Adrenal gland (tissue), 19 donors: ENCODE measurements at places on chromosomes 11 and 22. TPM values are rescaled to one million over a fixed set of nuclear protein-coding genes. Genes with fewer than 3 reads are reported as not detected.

DNA sequence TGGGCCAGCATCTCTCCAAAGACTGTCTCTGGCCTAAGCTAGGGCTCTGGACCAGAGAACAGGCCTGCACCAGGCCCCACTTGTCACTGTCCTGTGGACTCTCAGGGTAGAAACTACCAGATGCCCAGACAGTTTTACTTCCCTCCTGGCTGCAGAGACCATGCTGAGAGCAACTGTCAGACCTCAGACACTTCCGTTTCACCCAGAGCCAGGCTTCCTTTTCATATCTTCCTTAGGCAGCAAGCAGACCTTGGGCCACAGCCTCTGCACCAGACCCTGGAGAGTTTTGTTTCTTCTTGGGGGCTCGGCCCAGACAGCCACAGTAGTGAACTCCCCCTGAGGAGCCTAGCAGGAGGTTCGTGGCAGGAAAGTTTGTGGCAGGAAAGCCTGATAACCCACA, 12.1 kb upstream of the FCHSD2 start:
- H3K27me3 ChIP-seq = no peaks in the 10 kb centered on the region
- peaks cover 6% of the 10 kb centered on the region for H3K4me1 ChIP-seq
- no peak overlapping the region for H3K27ac ChIP-seq

GRCh38 chr11:11510939-11511338, 110.9 kb downstream of the GALNT18 start:
- DNase-seq = peak; percentile 29
- H3K27ac ChIP-seq = no peak overlapping the region
- H3K4me3 ChIP-seq = no peak overlapping the region
- H3K4me1 ChIP-seq = no peaks in the 10 kb centered on the region

NAALADL1 gene
- total RNA-seq = 2.7 TPM

DNA sequence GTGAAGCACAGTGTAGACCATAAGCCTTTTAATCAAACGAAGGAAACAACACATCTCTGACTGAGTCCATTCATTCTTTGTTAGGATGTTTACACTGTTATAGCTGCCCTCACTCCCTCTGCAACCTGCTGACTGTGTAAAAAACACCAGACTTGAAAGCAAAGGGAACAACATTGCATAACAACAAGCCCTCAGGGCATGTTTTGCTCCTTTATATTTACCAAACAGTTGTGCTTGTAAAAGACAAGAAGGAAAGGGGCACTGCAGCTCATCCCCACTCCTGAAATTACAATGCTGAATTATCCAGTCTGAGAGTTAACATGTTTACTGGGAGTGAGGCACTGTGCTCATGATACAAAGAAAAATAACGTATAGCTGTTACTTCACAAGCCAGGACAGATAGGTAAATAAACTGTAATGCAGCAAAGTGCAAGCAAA, 46.4 kb downstream of the RAB30 start:
- DNase-seq = no peak
- H3K4me1 ChIP-seq = peaks cover 27% of the 10 kb centered on the region
- no peaks in the 10 kb centered on the region for H3K36me3 ChIP-seq
- no peak overlapping the region for H3K4me3 ChIP-seq
- H3K27ac ChIP-seq = no peak overlapping the region

FZD4 gene
- total RNA-seq = 28.1 TPM

DNA sequence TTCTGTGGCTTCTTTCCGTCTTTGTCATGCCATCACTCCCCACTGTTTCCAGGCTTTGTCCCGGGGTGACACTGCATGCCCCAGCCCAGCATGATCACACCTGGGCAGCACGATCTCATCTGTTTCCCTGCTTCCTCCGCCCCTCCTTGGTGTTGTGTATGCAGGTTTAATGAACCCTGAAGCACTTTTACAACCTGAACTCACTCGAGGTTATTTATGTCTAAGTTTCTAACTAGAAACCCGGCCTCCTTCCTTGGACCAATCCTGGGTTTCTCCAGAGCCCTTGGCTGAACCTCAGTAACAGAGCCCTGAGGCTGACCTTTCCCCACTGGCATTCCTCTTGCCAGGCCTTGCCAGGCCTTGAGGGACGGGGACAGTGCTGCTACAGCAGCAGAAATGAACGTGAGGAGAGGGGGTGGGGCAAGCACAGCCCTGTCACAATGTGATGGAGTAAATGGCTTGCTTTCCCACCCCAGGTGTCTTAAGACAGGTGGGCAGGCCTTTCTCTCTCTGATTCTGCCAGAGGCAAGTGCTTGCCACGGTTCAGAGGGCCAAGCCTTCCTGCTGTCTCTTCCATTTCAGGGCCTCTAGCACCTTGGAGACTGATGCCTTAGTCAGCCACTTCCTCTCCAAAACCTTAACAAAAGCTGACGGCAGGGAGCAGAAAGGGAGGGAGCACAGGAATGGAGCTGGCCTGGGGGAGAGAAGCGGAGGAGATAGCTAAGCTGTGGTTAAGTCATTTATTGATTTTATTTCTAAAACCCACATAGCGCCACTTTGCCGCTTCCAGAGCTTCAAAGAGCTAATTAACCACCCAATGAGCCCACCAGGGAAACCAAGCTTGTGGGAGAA, 3.1 kb upstream of the PYGM start:
- peaks cover 71% of the 10 kb centered on the region for H3K4me1 ChIP-seq
- DNase-seq = peak; percentile 80
- no peaks in the 10 kb centered on the region for H3K27me3 ChIP-seq
- H3K27ac ChIP-seq = peak overlapping the region; percentile 14
- H3K36me3 ChIP-seq = peaks cover 51% of the 10 kb centered on the region

DNA sequence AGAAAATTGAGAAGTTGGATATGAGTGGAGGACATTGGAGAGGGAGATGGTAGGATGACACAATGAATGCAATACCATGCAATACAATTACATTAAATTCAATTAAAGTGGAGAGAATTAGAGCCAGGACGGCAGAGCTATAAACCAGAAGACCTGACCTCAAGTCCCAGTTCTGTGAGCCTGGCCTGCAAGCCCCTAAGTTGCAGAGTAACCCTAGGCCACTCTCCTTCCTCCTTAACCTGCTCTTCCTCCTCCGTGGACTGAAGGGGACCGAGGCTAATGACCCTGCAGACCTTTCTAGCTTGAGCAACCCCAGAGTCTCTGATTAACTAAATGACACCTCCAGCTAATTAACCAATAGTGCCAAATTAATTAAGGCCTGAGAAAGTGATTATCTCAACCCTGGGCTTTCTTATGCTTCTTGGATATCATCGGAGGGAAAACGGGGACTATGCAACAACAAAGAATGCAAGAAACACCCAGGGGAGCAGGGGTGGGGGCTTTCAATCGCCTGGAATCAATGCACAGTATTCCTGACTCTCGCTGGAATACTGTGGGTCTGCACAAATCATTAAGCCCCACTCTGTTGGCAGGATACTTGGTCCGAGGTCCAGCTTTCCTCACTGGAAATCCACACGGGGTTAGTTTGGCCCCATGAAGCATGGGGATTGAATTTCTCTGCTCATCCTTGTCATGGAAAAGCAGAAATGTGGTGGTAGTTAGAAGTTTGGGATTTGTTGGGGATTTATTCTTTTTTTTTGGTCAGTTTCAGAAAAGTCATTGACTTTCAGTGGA, 548.3 kb downstream of the MN1 start:
- H3K27ac ChIP-seq = no peak overlapping the region
- no peak overlapping the region for H3K4me3 ChIP-seq
- DNase-seq = no peak
- no peaks in the 10 kb centered on the region for H3K4me1 ChIP-seq
- no peaks in the 10 kb centered on the region for H3K36me3 ChIP-seq

- DNase-seq = no peak
- H3K27me3 ChIP-seq = no peaks in the 10 kb centered on the region
- no peaks in the 10 kb centered on the region for H3K4me1 ChIP-seq
Observed at GRCh38 chr11:16338393-16338792, 18.0 kb downstream of the SOX6 start.

DNA sequence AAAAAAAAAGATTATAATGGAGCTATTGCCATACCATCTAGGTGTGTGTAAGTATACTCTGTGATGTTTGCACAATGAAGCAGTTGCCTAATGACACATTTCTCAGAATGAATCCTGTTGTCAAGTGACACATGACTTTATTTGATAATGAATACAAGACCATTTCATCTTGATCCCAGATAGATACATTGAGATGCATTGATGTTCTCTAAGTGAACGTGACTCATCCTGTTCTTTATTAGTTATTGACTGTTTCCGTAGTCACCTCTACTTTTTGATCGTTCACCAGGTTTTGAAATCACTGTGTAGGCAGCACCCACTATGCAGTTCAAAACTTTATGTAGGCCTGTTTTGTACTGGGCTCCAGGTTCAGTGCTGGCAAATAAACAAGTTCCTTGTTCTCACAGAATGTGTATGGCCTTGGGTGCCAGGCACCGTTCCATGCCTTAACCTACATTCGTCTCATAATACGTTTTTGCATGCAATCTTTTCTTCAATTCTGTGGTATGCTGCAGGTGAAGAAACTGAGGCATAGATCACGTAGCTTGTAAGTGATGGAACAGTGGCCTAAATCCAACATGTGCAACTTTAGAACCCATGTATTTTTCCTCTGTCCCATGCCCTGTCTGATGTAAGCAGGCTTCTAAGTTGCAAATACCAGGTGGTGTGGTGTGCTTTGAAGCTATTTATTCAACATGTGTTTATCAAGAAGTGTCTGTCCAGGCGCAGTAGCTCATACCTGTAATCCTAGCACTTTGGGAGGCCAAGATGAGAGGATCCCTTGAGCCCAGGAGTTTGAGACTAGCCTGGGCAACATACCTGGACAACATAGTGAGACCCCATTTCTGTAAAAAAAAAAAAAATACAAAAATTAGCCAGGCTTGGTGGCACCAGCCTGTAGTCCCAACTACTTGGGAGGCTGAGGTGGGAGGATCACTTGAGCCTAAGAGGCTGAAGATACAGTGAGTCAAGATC, 10.4 kb downstream of the SREBF2 start:
- DNase-seq = no peak
- no peaks in the 10 kb centered on the region for H3K36me3 ChIP-seq
- no peak overlapping the region for H3K4me3 ChIP-seq

DNA sequence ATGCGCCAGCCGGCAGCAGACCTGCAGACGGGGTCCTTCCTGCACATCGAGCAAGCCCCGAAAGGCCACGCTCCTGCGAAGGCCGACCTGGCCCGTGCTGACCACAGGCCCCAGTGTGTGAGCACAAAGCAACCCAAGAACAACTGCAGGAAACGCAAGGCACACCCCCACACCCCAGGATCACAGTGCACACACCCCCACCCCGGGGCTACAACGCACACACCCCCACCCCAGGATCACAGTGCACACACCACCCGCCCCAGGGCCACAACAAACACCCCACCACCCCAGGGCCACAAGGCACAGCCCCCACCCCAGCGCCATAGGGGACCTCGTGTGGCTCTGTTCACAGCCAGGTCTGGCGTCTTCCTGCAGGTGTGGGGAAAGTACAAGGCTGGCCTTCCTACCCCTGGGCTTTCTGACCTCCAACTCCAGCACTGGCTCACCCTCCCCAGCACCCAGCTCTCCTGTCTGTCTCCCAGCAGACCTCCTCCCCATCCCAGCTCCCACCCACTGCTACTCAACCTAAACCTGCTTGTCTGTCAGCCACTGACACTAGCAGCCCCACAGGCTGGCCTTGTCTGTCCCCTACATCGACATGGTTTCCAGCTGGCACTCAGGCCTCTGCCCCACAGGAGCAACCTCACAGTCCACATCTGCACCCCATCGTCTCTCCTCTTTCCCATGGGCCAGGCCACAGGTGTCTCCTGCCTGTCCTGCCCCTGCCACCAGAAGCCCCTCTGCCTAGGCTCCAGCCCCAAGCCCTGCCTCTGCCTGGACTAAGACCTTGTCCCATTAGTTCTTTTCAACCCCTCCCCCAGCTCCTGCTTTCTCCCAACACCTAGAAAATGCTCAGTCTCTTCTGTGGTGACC, 20.5 kb upstream of the EFCAB6 start:
- no peaks in the 10 kb centered on the region for H3K27me3 ChIP-seq
- no peak overlapping the region for H3K27ac ChIP-seq

ZBED4 gene
- 5.5 TPM for total RNA-seq

DNA sequence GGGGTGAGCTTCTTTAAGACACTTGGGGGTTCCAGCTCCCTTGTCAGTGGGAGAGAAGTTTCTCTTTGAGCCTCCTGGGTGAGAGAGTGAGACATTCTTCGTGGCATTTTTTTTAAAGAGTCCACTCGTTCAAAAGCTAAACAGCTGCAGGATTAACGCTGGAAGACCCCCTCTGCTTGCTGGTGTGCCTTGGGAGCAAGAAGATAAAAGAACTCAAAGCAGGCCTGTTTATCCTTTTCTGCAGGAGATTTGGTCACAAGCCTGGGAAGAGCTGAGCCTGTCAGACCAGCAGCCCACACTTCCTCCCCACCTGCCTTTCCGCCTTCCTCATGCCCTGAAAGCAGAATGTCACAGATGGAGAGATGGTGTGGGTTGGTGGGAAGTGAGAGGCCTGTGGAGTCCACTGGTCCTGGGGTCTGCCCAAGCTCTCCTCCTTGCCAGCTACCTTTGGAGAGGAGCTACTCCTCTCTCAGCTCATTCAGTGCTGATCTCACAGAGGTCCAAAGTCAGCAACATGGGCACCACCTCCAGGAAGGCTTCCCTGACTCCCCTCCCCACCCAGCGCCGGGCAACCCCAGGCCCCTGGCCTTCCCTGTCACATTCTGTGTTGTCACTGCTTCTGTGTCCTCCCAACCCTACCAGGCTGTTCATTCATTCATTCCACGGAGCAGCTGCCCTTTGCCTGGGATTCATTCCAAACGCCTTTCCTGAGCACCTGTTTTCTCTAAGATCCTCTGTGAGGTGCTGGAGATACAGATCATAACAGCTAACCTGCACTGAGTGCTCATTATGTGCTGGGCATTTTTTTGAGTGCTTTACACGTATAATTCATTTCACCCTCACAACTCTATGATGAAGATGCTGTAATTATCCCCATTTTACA, 6.7 kb downstream of the GDPD5 start:
- H3K4me1 ChIP-seq = no peaks in the 10 kb centered on the region
- no peaks in the 10 kb centered on the region for H3K27me3 ChIP-seq
- DNase-seq = no peak
- H3K27ac ChIP-seq = no peak overlapping the region

DNA sequence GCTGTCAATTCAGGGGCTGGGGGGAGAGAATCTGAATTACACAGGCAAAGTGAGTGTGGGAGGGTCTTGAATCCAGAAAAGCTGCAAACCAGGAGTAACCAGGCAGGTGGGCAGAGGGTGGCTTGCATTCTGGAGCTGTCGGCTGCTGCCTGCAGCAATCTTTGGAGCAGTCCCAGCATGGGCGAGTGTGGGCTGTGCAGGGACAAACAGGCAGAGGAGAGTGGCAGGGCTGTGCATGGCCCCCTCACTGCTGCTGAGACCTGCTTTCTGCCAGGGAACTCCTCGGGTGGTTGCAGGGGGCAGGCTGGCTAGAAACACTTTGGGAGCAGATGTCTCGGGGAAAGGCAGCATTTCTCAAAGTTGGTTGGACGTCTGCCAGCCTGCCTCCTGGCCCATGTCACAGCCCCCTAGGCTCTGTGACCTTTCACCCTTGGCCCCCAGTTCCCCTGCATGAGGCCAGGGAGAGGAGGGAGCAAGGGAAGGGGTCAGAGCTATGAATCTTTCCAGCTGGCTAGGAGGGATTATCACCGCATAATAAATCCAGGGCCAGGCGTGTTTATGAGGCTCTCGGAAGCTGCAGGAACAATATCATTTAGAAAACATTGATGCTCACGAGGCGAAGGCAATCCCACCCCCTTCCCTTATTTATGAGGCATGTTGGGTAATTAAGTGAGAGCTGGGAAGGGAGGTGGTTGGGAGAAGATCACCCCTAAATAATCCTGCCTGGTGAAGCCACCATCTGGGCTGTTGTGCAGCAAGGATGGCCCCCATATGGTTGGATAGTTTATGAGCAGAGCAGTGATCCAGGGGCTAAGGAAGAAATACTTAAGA, 212.3 kb upstream of the NCAM1 start:
- no peaks in the 10 kb centered on the region for H3K4me1 ChIP-seq
- no peaks in the 10 kb centered on the region for H3K27me3 ChIP-seq
- H3K4me3 ChIP-seq = no peak overlapping the region
